ENCODE measurements at places on chromosomes 16 and 17.

DNA sequence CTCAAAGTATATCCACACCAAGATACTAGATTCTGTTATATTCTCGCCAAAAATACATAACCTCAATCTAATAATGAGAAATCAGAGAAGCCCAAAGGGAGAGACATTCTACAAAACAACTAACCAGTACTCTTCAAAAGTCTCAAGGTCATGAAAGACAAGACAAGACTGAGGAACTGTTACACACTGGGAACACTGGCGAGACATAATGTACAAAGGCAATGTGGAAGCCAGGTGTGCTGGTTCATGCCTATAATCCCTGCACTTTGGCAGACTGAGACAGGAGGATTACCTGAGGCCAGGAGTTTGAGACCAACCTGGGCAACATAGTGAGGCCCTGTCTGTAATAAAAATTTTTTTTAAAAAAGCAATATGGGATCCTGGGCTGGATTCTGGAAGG is 85.9 kb downstream of the SPAG9 start:
- DNase-seq: no peak

DNA sequence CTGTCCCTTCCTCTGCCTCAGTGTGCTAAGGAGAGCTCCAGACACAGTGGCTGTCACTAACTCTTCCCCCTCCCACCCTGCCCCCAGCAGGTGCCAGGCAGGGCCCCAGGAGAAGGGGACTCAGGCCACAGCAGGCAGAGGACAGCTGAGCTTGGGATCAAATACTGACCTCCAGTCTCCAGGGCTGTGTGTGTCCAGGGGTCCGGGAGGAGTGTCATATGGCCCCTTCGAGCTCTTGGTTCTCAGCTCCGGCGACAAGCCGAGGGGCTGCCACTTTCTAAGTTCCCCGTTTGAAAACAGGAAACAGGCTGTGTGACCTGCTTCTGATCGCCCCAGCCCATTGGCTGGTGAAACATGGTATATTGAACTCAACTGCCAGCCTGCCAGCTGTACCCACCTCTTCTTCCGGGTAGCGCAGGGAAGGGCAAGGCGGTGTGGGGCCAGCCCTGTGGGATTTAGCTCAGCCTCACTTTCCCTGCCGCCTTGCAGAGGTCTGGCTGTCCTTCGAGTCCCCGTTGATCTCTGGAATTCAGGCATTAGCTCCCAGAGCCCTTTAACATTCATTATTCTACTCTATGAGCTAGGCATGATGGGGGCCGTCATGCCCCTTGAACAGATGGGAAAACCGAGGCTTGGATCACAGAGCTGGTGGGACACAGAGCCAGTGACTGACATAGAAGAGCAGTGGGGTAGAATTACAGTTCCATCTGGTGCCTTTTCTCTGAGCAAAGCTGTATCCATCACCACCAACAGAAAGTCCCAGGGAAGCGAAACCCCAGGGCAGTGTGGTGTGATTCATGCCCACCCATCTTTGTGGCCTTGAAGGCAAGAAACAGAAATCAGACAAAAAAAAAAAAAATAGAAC is at the start of gene SNX20:
SNX20 (minus strand) TSS at position 292 of the 865 bp plus-strand sequence. CDS start 3,786 bp downstream, outside the sequence.
- DNase-seq: peak; percentile 87

DNA sequence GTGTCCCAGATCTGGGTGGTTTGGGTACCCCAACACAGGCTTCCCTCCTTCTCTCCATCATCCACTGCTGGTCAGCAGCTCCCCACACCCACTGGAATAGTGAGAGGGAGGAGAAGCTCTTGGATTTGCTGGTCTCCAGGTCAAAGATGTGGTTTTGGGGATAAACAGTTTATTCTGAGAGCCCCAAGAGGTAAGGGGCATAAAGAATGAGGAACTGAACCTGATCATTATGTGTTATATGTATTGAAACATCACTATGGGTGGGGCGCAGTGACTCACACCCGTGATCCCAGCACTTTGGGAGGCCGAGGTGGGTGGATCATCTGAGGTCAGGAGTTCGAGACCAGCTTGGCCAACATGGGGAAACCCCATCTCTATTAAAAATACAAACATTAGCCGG is 3.9 kb downstream of the DPEP2 start:
- peak; percentile 31 for DNase-seq

- no peak for DNase-seq
These were observed 11.8 kb upstream of the SULT1A1 start for GRCh38 chr16:28621481-28622155.

GRCh38 chr16:82761858-82762257 is 135.1 kb downstream of the CDH13 start:
- no peak for DNase-seq

GRCh38 chr17:61393904-61394629 is 5.6 kb upstream of the TBX2 start:
- DNase-seq: no peak

GRCh38 chr16:3770530-3770929 is 53.2 kb upstream of the TRAP1 start:
- DNase-seq: no peak

DNA sequence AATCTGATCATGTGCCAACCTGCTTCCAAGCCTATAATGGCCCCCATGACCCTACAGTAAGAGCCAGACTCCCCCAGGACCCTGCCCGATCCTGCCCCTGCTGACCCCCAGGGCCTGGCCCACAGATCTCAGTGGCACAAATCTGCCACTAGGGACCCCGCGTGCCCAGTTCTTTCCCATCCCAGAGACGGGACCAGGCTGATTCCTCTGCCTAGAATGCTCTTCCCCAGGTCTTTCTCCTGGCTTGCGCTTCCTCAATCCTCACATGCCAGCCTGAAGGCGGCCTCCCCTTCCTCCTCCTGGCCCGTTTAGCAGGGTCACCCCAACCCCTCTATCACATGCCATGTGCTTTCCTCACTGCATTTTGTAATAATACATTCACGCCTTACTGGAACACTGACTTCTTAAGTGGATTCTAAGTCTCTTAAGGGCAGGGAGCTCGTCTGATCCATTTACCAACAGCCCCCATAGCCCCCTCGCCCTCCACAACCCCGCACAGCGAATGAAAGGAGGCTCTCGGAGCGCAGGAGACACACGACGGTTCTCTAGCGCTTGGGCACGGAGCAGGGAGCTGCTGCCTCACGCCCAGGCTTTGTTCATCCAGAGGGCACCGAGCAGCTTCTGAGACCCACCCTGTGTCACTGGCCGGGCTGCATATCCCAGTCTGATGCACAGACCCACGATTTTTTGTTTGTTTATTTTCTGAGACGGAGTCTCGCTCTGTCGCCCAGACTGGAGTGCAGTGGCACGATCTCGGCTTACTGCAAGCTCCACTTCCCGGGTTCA is 1.2 kb downstream of the TRIM65 start:
- peak; percentile 82 for DNase-seq

- no peak for DNase-seq
These were observed 21.6 kb upstream of the SSTR5 start for GRCh38 chr16:1050921-1051320.

- no peak for DNase-seq
These were observed 9.0 kb downstream of the SDK2 start for GRCh38 chr17:73635101-73635817.

DNA sequence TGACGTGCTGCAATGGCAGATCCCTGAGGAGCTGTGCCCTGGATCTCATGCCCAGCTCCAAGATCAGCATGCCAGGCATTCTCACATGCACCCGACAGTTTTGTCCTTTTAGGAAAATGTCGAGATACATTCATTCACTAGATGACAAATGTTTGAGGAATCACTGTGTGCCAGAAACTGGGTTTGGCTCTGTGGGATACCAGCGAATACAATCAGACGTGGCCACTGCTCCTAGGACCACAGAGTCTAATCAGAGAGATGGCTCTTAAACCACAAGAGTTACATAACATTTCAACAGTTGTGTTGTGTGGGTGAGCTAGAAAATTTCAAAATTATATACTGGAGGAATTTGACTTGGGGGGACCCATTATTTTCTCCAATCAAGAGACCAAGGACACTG is 579.7 kb downstream of the CDH13 start:
- no peak for DNase-seq

DNA sequence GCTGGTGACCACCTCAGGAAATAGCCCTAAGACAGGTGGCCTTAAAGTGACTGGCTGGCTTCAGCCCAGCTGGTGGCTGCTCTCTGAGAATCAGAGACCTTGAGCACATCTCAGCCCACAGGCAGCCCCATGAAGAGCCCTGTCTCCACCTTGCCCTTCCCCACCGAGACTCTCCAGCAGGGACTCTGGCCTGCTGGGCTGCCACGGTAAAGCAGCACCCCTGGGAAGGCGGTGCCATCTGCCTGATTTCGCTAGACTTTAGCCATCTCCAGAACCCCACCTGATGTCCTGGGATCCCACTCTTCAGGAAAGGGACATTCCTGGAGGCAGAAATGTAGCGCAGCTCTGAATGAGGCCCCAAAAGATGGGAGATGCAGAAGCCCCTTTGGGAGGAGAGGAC is 45.2 kb upstream of the LGALS9 start:
- DNase-seq: no peak

GRCh38 chr17:75762513-75763268 is 2.3 kb downstream of the GALK1 start:
- DNase-seq: no peak

DNA sequence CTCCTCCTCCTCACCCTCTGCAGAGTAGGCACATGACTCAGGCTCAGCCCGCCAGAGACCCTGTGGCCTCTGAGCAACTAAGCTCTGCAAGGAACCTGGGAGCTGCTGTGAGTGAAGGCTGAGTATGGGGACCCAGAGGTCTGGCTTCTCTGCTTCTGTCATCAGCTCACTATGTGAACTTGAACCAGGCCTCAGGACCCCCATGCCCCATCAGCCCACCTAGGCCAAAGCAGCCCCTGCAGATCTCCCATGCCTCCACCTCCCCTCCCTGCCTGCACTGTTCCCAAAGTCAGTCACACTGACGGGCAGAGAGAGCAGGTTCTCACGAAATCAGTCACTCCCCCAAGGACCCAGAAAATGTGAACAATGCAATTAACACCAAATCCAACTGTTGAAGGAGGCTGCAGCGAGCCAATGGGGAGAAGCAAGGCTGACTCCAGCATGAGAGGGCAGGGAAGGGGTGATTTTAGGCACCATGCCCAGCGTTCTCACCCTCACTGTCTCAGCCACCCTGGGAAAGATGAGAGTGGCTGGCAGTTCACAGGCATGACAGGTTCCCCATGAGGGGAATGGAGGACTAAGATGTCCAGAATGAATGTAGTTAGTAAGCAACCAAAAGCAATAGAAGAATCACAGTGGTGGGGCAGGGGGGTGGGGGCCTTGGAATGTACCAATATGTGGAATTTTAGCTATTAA is 60.6 kb downstream of the BEAN1 start:
- no peak for DNase-seq

- DNase-seq: no peak
These were observed 75.0 kb upstream of the CPHXL start for GRCh38 chr16:75801307-75801706.

DNA sequence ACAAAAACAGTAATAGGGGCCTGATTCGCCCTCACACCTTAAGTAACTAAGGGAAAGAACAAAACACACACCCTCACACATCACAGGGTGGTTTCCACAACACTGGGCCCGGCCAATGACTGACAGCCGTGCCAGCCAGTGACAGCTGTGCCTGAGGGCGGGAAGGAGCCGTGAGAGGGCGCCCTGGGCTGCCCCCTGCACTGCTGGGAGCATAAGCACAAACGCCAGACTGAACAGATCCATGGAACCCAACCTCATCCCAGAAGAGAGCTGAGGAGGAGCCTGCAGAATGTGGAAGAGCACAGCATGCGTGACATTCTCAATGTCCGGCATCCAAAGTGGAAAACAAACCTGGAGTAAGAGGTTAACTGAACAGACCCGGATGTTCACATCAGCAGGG is 16.0 kb downstream of the CSNK1D start:
- no peak for DNase-seq

GRCh38 chr17:50200457-50201275 is 765 bp downstream of the COL1A1 start:
- peak; percentile 92 for DNase-seq

DNA sequence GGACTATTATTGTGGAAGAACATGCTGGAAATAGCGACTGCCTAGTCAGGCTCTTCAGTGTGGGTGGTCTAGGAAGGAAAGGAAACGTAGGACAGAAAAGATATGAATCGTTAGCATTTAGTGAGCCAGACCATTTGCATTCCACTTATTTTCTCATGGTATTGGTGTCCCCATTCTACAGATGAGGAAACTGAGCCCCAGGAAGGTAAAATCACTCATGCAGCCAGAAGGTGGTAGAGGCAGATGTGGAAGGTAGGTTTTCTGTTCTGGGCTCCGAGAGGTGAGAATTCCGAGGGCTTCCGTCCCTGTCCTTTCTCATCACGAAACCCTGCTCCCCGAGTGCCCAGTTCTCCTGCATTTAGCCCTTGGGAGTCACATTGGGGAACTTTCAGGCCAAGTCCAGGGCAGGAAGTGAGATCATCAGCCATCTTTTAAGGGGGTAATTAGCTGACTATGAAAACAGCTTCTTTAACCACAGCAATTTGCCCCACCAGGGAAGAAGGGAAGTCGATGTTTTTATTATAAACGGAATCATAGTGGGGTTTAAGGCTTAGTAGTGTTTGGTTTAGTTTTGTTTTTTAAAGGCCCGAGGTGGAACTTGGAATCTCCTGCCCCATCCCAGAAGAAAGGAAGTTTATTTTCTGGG is 110.7 kb upstream of the IRX3 start:
- DNase-seq: no peak

- no peak for DNase-seq
These were observed 392.9 kb upstream of the SALL1 start for GRCh38 chr16:51543971-51544370.

DNA sequence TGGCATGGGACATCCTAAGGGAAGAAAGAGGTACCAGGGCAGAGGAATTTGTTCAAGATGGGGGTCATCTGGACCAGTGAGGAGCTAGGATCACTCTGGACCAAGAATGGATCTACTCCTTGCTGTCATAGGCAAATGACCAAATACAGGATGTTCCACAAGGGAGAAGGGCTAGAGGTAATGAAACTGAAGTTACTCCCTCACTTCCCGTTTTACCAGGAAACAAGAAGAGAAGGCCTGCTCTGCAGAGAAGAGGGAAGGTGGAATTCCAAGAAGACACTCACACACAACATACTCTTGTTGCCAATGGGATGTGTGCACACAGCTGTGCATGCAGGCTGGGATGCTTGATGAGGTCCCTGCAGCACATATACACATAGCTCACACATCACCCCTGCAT is 38.6 kb downstream of the NEUROD2 start:
- peak; percentile 49 for DNase-seq

DNA sequence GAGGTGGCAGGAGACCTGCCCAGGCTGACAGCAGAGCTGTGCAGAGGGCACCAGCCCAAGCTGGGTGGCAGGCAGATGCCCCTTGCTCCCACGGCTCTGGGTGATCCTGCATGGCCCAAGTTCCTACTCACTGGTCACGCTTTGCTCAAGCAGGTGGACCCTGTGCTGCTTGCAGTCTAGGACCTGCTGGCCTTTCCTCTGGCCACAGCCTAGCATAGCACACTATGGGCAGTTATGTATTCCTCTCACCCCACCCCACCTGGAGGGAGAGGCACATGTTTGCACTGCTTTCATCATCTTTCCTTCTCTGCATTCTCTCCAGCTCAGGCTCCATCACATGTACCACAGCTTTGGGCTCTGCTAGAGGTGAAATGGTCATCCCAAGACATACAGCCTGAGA is 19.6 kb upstream of the SREBF1 start:
- DNase-seq: no peak

GRCh38 chr17:60910415-60910814 is 232.8 kb downstream of the BCAS3 start:
- no peak for DNase-seq

Measured in suppressor macrophage (primary cell).